Stimulated activated CD4-positive, alpha-beta T cell treated with anti-CD3 and anti-CD28 coated beads, Interleukin-2, amount 100 ng/mL, for 4 hours (primary cell): ENCODE measurements at places on chromosomes 2 and 18.

- DNase-seq = no peak
Measured at GRCh38 chr2:228703152-228703551, 521.7 kb upstream of the SPHKAP start.

DNA sequence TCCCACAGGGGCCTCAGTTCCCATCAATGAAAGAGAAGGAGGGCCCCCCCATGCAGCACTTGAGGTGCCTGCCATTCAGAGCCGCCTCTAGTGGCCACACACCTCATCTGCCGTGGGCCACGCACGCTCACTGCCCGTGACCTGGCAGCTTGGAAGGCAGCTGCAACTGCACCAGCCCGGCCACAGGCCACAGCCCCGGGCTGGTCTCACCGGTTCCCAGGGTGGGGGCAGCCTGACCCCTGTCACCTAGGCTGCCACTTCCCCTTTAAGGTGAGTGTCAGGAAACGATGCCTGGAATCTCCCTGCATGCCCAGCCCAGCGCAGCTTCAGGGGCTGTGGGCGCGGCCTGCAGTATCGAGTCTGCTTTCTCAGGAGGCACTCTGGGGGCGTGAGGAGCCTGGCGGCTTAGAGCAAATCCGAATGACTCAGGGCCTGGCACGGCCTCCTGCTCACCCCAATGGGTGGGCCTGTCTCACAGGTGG lies 2.6 kb downstream of the MAB21L4 start:
- peak; percentile 53 for DNase-seq

DNA sequence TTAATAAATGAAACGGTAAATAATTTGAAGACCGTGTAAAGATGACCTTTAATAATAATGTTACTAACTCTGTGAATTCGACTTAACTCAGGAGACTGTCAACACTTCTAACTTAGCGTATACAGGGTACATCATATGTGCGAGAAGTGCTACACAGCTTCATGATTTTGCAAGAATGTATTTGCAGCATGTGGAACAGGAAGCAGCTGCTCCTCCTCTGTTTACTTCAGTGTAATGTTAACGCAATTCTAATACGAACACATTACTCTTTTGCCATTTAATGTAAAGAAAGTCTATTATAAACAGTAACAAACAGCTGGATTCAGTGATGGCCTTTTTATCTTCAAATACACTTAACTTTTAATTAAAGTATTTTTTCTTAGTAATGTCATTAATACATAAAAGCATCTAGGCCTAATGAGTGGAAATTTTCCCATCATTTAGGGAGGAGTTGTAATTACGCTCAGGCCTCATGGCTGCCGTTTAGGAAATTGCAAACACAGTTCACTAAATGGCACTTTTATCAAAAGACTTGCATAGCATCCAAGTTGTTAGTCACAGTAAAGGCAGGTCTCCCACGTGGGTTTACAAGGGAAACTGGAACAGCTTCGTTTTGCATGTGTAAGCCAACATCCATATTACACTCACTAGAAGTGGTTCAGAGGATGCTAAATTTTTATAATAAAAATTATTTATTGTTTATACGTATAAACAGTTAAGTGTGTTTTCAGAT lies 635.7 kb downstream of the FBXO15 start:
- DNase-seq = no peak

- DNase-seq = no peak
Measured at GRCh38 chr2:26678035-26678434, 14.5 kb upstream of the KCNK3 start.

- no peak for DNase-seq
Measured at GRCh38 chr18:61953641-61954040, 60.8 kb upstream of the RNF152 start.

GRCh38 chr2:218896501-218897393 lies 16.1 kb downstream of the WNT10A start:
- peak; percentile 83 for DNase-seq

DNA sequence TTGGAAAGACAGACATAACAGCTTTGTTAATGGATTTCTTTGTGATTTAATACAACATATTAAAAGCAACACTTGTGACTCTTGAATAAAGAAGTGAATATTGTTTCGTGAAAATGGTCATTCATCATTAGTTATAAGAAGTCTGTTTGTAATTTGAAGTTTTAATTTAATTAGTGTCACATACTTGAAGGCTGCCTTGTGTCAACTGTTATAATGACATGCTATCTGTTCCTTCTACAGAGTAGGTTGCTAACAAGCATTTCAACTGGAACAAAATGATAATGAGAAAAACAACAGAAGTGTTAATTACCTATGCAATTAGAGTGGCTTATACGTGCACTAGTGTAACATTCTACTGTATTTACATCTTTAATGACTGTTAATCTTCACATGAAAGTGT lies 624.7 kb downstream of the LRP1B start:
- no peak for DNase-seq

DNA sequence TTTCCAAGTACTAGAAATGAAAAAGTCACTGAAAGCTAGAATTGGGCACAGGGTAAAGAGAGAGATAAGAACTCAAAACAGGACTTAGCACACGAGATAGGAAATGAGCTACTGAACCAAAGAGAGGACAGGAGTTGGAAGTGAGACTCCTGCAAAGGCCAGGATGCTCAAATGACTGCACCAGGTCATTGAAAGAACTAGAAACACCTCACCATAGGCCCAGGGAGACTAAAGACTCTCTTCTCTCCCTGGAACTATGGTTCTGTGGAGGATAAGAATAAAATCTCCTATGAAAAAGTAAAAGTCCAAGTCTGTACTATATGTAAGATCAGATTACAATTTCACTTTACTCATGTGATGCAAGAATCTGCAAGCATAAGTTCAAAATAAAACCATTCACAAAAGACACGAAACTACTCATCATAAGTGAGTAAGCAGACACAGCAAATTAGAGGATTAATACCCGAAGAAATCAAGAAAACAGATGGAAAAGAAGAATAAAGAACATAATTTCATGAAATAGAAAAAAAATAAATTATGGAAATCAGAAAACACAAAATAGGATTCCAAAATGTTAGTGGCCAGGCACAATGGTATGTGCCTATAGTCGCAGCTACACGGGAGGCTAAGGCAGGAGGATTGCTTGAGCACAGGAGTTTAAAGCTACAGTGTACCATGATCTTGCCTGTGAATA lies 6.5 kb downstream of the NBAS start:
- DNase-seq = no peak

GRCh38 chr2:19757586-19757985 lies 144.2 kb downstream of the TTC32 start:
- no peak for DNase-seq

- DNase-seq = no peak
Measured at GRCh38 chr18:45730832-45731575, 7.0 kb downstream of the SLC14A1 start.

DNA sequence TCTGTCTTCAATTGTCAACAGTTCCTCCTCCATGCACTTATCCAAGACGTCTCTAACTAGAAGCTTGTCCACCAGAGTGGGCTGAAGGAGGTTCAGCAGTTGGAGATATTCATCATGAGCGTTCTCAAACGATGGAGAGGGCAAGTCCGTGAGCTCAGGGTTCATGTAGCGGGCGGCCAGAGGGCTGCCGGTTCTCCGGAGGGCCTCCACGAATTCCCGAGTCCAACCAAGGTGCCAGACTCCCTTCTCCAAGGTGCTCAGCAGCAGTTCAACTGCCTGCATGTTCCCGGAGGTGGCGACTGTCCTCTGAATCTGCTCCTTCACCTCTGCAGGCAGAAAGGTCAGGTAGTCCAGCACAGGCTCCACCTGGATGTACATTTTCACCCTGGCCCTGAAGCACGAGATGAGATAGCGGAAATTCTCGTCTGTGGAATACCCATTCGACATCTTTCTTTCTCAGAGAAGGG lies 590 bp downstream of the IFIH1 start:
- DNase-seq = no peak

DNA sequence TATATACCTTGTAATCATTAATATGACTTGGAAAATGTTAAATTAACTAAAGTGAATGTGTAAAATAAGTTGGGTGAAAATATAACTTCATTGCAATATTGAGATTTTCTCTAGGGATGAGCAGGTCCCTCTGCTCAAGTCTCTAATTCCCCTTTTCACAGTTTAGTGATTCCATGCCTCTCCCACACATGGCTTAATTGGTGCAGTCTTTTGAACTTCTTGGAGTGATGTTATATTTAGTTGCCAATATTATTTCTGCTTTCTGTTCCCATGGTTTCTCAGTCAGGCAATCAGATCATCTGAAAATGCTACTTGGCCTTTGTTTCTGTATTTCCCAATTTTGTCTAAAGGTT lies 233.7 kb upstream of the SPOPL start:
- DNase-seq = no peak

DNA sequence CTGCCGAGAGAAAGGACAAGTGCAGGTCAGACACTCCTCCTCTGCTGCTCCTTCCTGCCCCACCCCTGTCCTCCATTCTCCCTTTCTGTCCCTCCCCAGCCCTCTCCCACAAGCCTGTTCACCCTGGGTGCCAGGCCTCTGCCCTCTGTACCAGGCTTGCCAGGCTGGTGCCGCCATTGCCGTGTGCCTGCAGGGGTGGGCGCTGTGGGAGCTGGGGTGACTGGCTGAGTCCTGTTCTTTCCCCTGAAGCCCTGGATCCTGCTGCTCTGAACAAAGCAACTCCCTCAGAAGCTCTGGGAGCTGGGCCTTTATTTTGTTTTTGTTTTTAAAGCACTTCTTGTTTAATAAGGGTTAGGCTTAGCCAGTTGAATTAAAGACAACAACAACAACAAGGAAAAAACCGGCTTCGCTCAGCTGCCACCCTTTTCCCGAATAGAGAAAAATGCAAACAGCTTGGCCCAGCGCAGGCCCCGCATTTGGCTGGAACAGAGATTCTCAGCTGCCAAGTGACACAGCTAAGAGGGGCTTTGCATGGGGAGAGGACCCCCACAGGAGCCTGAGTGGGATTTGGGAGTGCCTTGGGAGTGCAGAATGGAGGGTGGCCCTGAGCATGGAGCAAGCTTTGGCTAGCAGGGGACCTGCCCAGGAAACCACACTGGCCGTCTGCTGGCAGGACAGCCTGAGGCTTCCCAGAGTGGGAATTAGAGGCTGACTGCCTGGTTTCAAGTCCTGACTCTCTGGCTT lies 9.1 kb downstream of the PCARE start:
- no peak for DNase-seq

DNA sequence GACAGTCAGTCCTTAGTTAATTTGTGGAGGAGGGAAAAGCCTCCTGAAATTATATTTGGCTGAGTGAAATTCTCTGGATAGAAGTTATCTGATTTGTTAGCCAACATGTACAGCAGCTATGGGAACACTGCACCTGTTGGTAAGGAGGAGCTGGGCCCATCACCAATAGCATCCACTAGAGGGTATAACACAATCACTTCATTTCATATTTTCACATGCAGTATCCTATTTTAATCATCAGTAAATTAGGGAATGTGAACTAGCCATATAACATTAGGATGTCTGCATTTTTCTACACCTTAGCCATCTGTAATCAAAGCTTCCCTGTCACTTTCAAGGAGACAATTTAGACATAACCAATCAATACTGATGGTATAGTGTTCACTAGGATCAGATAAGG lies 818.4 kb upstream of the CDH2 start:
- DNase-seq = no peak

DNA sequence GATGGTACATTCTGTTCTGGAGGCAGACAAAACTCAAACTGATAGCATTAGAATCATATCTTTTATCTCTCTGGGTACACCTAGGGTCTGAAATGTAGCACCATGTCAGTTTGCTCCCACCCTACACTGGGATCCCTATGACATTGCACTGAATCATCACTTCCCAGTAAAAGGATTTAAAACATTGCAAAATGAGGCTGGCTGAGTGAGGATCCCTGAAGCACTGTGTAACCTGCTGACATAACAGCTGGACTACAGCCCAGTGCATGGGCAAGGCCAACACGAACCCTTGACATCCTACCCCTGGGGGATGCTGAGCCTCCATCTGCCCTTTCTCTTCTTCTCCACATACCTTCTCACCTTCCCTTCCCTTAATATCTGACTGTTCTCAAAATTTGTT lies 253.2 kb downstream of the TTC32 start:
- no peak for DNase-seq

DNA sequence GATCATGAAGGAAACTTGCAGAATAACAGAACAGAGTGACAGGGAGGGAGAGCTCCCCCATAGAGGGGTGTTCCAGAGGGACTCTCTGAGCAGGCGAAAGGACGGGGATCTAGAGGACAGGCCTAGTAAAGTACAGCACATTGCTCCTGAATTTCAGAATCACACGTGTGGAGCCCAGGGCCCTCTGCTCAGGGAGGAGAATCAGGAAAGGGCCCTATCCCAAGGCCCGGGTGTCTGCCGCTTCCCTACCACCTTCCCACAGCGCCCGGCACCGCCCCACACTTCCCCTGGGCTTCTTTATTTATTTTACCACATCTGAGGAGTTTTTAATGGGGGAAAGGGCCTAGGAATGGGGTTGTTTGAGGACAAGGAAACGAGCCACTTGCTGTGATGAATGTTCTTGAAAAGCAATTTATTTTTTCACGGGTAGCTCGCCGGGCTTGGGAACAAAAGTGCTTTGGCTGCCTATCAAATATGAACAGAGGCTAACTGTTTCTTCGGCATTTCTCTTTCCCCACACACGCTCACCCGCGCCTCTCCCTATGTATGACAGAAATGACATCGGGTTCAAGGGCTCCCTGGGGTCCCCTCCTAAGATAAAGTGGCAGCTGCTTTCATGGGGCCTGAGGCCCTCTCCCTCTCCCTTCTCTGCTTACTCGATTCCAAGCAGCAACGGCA lies 79.3 kb upstream of the GLI2 start:
- no peak for DNase-seq
